Cortex of kidney (tissue), 1 donor: ENCODE measurements at places on chromosomes 2 and 18.

- DNase-seq: no peak
Measured at GRCh38 chr2:131369954-131370353, 6.0 kb upstream of the RAB6D start.

GRCh38 chr18:32300914-32301313 is 111.1 kb downstream of the MEP1B start:
- no peak for DNase-seq

DNA sequence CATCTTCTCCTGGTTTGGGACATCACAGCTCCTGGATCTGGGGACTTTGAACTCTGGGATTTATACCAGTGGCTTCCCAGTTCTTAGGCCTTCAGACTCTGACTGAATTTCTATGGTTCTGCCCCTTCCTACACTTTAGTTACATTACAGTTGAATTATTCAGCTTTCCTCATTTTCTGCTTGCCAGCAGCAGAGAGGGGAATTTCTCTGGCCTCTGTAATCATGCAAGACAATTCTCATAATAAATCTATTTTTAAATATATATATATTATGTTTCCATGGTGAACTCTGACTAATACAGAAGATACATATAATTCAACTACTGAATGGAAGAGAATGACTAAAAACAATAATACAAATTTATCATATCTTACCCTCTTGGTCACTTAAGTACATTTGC is 1478.6 kb upstream of the ACVR2A start:
- no peak for DNase-seq

GRCh38 chr2:33467413-33467812 is 9.0 kb upstream of the RASGRP3 start:
- DNase-seq: no peak
